Iris pigment epithelial cell (primary cell): ENCODE measurements at places on chromosomes 1 and 21.

GRCh38 chr1:200409203-200409760 lies 554 bp downstream of the ZNF281 start:
- peak; percentile 61 for DNase-seq

- no peak for DNase-seq
Observed at GRCh38 chr1:201354151-201354900, 23.2 kb downstream of the TNNT2 start.

DNA sequence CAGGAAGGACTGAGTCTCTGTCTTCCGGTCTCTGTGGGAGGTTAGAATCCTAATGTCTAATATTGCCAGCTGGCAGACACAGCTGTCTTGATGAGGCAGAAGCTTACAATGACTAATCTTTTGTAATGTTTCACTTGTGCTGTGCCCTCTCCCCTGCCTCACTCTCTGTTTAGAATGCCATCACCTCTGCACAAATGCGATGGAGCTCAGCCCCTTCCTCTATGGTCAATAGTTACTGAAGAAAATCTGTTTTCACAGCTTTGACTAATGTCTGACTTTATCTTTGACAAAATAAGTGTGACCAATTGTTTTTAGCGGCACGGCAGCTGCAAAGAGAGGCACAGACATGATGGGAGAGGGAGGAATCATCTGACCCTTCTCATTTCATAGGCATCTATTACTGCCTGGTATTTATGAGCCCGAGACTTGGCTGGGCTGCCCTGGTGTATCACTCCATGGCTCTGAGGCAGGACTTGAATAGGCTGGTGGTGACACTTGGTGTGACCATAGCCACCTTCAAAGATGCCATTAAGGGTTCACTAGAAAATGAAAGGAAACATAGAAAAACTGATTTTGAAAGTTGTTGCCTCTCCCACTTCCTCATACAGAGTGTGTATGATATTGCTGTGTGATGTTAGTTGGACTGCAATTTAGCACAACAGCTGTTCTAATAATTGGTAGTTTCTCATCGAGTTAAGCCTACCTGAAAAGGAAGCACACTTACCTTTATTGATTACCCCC lies 163.2 kb upstream of the NBPF11 start:
- peak; percentile 24 for DNase-seq

DNA sequence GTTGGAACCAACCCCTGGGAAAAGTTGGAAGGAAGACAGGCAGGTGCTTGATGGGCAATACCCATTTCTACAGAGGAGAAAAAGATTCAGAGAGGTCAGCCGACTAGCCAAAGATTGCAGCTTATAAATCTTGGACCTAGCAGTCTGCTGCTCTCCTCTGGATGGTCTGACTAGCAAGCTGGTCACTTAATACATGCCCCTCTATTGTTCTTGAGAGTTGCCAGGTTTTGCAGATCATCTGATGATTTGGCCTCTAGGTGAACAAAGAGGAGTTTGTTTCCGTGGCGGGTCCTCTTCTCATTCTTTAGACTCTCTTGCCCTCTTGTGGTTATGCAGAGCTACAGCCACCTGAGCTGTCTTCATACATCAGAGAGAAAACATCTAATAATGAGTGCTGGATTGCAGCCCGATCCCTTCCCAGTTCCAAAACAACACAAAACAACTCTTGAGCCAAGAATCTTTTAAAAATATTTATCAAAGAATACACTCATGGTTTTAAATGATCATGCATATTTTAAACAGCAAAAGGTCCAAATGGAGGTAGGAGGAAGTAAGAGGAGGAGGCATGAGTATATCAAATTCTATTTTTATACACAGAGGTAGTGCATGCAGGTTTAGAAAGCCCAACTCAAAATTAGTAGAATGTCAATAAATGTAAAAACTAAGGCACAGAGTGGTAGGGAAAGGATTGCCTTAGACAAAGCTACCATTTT lies 115.7 kb downstream of the SLC30A10 start:
- DNase-seq = peak; percentile 77

GRCh38 chr1:184891440-184891839 lies 82.9 kb downstream of the NIBAN1 start:
- DNase-seq = no peak

- DNase-seq = no peak
Observed at GRCh38 chr1:242827538-242827937, 303.0 kb upstream of the PLD5 start.

DNA sequence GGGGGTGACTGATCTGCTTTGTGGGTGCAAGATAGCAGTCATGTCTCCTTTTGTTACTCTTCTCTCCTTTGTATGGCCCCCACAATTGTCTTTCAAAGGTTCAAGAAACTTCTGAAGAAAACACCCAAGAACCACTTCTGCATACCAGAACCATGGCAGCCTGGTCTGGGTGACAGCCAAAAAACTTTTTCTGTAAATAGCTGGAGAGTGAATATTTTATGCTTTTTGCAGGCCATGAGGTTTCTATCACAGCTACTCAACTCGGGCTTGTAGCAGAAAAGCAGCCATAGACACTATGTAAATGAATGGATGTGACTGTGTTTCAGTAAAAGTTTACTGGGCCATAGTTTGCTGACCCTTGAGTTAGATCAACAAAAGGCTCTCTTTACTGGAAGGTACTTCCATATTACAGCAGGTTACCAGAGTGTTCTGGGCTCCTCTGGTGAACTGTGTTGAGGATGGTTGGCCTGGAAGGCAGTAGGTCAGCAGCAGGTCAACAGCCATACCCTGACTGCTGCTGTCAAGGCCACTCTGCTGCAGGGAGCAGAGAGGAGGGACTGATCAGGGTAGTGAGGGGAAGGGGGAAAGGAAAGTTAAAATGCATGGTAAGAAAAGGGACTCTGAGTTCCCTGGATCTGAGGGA lies 116.4 kb downstream of the GDAP2 start:
- DNase-seq = peak; percentile 49

GRCh38 chr1:41713141-41713540 lies 205.6 kb downstream of the HIVEP3 start:
- no peak for DNase-seq

- no peak for DNase-seq
Observed at GRCh38 chr1:236706183-236706582, 19.9 kb downstream of the ACTN2 start.

- peak; percentile 40 for DNase-seq
Observed at GRCh38 chr1:206570529-206570928, 41.7 kb downstream of the EIF2D start.

- no peak for DNase-seq
Observed at GRCh38 chr1:38083541-38083940, 36.9 kb upstream of the POU3F1 start.

DNA sequence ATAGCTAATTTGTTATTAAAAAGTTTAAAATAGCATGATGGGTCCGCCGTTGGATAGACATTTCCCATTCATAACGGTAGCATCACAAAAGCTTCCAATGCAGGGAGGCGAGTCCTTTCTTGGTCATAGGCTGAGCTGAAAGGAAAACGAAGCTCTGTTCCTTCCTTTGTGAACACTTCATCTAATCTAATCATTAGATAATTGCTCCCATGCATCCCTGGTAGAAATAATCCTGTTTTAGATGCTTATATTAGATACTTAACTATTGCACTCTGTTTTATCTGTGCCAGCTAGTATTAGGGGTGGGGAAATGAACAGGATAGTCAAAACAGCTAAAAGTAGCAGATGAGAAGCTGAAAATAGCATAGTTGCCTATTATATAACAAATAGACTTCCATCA lies 215.0 kb downstream of the SLC35F3 start:
- DNase-seq = no peak

- no peak for DNase-seq
Observed at GRCh38 chr1:10056599-10056987, 23.8 kb downstream of the UBE4B start.

GRCh38 chr1:154730259-154730658 lies 122.3 kb upstream of the ADAR start:
- peak; percentile 60 for DNase-seq

GRCh38 chr1:225044258-225044657 lies 114.8 kb downstream of the DNAH14 start:
- DNase-seq = peak; percentile 16

- DNase-seq = no peak
Observed at GRCh38 chr1:200006711-200007110, 20.8 kb upstream of the NR5A2 start.

DNA sequence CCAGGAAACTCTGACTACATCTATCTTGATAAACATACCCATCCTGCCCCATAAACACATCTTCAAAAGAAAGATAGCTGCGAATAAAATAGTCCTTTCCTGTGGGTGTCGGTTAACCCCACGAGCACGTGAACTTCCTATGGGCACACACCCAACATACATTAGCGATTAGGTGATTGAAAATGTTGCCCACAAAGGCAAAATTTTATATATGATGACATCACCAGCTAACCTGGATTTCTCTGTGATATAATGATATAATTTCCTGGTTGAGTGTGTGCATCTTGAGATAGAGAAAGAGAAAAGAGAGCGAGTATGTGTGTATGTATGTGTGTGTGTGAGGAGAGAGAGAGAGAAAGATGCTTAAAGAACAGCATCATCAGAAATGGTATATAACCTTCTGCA lies 296.1 kb downstream of the PTPRC start:
- peak; percentile 59 for DNase-seq

DNA sequence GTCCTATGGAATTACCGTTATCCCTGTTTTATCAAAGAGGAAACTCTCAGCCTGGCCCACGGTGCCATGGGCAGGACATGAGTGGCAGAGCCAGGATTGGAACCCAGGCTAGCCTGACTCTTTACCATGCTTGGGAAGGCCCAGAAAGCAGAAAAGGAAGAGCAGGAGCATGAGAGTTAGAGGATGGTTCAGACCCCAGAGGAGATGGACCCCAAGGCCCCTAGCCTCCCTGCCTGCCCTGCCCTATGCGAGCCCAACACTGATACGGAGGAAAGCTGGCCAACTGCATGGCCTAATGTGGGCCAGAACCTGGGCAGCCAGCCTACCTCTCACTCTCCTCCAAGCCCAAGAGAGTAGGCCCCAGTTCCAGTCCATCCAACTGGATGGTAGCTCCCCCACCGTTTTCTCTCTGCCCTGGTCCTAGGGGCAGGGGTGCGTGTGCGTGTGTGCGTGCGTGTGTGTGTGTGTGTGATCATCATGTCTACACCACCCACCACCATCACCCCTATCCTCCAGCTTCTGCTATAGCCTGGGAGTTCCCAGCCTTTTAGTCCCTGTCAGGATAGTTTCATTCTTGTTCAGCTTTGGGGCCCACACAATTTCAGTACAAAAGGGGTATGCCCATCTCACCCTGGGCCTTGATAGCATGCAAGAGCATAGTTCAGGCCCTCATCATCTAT lies 15.4 kb upstream of the MEX3A start:
- no peak for DNase-seq
